ENCODE measurements at places on chromosomes 5 and 9.

DNA sequence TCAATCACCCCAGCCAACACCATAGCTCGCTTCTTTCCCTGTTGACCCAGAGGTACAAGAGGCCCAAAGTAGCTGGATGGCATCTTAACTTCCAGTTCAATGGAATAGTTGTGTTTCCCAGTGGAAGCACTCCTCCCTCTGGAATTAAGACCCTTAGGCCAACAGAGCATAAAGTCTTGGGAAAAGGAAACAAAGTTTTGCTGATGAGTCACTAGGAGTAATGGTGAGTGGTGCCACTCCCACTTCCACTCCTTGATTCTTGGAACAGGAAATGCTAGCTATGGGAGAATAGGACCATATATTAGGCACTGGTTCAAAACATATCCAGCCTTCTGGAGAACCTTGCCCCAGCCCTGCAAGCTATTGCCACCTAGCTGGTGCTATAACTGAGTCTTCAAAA is 44.7 kb upstream of the LMX1B start:
- DNase-seq, result no peak

GRCh38 chr5:73336366-73336765 is 112.2 kb downstream of the FOXD1 start:
- DNase-seq, result no peak

DNA sequence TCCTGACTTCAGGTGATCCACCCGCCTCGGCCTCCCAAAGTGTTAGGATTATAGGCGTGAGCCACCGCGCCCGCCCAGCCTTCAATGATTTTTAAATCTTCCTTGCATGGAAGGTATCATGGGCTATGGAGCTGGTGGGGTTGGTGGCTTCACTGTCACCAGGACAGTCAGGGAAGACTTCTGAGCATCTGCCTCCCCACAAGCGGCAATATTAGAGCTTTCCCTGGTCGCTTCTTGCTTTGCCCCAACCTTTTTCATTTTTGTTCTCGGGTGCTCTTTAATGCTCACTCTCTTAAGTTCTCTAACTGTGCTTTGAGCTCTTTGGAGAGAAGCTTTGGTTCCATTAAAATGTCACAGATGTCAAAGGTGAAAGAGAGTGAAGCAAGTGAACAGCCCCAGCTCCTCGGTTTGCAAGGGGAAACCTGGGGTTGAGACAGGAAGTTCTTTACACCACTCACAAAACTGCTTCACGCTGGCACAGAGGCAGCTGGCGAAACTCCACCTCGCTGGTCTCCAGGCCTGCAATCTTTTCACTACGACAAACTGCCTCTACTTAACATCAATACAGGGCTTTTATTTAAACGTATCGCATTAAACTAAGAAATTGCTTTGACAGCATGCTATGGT is 142.5 kb upstream of the RETREG1 start:
- DNase-seq, result no peak

GRCh38 chr5:151870820-151871219 is 53.8 kb downstream of the GLRA1 start:
- DNase-seq, result no peak

DNA sequence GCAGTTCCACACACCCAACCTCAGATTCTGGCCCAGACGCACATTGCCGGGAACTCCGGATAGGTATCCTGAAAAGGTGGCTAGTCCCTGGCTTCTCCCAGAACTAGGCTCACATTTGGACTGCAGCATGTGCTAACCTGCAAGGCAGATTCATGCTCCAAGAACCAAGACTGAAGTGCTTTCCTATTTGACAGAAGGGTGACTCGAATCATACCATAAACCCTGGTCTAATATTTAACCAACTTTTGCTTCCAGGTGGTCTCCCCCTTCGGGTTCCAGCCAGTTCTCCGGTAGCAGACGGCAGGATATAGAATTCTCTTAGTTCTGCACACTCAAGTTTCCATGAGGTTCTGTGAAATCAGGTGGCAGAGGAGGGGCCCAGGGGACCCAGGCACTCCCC is 7.6 kb downstream of the PTGES start:
- no peak for DNase-seq

All from aorta (tissue), 5 donors.